KBM-7 (cell line): ENCODE measurements at places on chromosomes 1 and 21.
A peak's percentile ranks its signal among the peaks of the same experiment; 100 is the strongest.

DNA sequence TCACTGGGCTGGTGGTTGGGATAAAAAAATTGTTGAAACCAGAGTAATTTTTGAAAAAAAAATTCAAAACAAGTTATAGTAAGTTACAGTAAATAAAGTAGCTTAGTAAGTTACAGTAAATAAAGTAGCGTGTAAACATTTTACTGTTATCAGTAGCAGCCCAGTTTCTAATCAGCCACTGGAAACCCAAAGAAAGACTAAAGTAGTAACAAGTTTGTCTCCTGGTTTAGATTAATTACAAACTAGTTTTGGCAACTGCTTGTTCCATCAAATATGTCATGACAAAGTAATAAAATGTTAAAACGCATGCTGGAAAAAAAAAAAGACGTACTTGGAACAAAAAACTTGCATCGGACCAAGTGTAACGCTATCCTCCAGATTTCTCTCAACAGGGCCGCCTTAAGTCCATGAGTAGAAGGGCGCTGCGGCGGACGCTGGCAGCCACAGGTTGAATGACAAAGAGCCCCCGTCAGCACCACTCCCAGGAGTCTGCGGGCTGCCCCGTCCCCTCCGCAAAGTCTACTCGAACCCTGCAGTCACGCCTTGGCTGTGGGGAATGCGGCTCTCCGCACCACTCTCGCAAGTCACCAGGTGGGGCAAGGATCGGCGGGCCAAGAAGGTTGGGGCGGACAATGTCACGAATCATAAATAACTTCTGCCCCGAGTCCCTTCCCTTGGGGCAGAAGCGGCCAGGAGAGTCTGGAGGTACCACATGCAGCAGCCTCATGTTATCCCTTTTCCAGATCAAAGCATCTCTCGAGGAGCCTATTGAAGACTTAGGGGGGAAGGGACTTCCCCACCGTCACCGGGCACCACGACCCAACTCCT, 837 bp downstream of the SLC16A1 start:
- peak; percentile 80 for DNase-seq

- no peak for DNase-seq
These were observed 98.5 kb upstream of the ADGRL2 start for GRCh38 chr1:81702079-81702715.

DNA sequence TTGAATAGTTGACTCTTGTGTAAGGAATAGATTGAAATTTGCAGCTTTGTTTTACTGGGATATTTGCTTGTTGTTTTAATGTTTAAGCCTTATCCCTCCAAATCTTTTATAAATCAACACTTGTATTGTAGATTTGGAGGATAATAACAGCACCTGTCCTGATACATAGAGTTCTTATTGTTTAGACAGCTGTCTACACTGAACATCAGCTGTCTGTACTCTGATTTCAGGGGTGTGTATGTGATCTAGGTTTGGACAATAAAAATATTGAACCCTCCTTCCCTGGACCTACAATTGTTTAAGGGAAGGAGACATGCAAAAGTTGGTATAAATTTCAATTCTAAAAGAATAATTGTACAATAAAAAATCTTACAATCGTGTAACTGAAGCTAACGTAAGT, 48.3 kb upstream of the DPH5 start:
- DNase-seq: no peak

DNA sequence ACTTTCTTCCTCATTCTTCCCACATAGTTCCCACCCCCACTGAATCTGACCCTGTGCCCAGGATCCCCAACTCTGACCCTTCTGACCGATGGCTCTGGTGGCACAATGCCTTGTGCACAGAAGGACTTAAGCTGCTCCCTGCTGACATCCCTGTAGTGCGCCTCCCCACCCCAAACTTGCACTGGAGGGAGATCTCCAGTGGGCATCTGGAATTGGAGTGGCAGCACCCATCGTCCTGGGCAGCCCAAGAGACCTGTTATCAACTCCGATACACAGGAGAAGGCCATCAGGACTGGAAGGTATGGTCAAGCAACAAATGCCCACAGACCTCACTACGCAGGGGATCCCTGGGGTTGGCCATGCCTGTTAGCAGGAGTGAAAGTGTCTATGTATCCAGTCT, 9.0 kb downstream of the MPL start:
- DNase-seq: no peak

GRCh38 chr1:210754878-210755665, 378.9 kb downstream of the KCNH1 start:
- DNase-seq: no peak

- DNase-seq: peak; percentile 60
These were observed 64.8 kb downstream of the ALPL start for GRCh38 chr1:21573971-21574465.

DNA sequence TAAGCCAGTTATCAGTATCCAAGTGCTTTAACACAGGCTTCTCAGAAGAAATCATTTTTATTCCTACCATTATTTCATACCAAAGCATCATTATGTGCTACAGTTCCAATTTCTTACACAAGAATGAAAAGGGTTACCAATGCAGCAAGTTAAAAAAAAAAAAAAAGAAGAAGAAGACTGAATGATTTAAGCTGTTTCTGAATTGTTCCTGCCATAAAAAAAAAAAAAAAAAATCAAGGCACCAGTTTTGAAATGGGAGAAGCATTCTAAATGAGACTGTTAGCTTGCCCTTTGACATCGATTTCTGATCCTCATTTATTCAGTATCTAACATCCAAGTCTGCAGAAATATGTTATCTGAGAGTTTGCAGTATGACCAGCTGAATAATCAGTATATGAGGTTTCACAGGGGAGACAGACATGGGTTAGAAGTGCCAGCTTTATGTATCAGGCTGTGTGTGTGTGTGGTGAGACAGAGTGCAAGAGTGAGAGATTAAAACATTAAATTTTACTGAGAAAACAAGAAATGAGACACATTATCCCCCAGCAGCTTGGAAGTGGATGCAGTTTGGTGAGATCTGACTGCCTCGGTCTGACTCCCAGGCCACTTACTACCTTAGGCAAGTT, 105.8 kb downstream of the COLGALT2 start:
- DNase-seq: no peak

DNA sequence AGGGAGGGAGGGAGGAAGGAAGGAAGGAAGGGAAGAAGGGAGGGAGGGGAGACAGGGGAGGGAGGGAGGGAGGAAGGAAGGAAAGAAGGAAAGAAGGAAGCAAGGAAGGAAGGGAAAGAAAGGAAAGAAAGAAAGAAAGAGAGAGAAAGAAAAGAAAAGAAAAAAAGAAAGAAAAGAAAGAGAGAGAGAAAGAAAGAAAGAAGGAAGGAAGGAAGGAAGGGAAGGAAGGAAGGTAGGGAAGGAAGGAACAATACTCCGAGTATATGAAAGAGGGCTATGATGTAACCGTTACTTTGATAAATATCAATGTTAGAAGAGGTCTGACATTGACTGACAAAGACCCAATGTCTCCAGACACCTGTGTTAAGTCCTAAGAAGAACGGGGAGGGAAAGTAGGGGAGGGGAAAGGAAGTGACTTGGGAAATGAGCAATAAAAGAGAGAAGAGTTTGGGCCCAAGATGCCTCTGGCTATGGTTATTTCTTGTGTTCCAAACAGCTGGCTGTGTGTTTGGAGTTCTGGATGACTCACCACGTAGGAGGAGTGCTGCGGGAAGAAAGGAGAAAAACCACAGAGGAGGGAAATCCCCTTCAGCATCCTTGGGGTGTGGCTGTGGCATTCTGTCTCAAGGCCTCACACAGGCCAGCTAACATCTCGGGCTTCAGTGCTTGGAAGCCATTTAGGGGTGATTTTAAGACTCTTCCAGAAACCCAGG, 37.0 kb upstream of the RXRG start:
- DNase-seq: peak; percentile 1

DNA sequence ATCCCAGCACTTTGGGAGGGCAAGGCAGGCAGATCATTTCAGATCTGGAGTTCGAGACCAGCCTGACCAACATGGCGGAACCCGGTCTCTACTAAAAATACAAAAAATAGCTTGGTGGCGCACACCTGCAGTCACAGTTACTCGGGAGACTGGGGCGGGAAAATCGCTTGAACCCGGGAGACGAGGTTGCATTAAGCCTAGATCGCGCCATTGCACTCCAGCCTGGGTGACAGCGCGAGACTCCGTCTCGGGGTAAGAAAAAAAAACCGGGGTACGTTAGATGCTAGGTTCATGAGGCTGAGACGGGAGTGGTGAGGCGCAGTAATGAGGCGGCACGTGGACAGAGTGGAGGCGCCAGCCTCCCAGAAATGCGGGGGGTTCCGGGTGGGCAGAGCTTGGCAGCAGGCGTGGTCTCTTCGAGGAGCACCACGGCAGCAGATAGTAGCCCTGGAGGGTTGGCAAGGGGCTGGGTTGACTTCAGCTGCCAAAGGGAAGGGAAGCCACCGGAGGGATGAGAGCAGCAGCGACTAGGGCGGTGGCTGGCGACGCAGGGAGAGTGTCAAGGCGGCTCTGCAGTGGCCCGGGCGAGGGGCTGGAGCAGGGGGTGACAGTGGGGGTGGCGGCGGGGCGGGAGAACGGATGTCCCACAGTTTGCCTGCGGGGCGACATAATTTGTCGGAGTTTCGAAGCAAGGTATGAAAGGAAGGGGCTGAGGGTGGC, 832 bp downstream of the MRPL20 start:
- DNase-seq: peak; percentile 23

- no peak for DNase-seq
These were observed 25.1 kb upstream of the PLEKHA6 start for GRCh38 chr1:204384636-204385352.

DNA sequence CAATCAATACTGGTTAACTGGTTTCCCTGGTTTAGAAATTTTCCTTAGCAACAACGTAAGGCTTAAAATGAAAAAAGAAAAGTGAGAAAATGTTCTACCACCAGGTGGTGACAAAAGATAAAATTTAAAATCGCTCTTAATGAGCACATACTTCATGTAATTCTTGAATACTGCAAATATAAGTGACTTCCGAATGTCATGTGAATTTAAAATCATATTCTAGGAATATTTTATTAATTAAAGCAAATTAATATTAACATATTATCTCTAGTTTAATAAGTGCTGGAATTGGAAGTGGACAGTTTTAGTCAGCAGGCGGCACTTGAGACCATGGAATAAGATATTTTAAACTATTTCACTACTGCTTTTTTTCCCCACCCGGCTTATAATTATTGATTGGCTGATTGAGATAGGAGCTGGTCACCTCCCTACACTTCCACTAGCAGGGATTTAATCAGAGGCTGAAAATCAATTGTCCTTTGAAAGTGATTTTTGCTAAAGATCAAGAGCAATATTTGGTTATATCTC, 5.0 kb upstream of the ADAMTS1 start:
- DNase-seq: peak; percentile 77

GRCh38 chr1:23958810-23959460, 693 bp upstream of the PNRC2 start:
- peak; percentile 99 for DNase-seq

DNA sequence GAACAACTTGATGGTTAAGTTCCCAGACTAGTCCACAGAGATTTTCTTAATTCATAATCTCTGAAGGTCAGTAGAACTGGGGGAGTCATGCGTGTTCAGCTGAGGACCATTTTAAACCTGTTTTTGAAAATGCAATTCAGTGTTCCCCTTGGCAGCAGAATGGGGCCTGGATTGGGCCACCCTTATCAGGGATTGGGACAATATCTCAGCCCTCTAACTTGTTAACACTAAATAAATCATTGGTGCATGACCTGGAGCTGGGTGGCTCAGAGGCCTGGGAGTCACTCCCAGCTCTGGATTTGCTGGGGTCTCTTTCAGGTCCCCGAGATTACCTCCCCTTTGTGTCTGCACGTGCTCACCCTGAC, 55.3 kb downstream of the MRPS6 start:
- no peak for DNase-seq

- DNase-seq: no peak
These were observed 100.4 kb upstream of the F3 start for GRCh38 chr1:94641990-94642389.

GRCh38 chr1:191913260-191913977, 244.8 kb upstream of the RGS18 start:
- no peak for DNase-seq
